ENCODE measurements at places on chromosomes 13 and 19.

DNA sequence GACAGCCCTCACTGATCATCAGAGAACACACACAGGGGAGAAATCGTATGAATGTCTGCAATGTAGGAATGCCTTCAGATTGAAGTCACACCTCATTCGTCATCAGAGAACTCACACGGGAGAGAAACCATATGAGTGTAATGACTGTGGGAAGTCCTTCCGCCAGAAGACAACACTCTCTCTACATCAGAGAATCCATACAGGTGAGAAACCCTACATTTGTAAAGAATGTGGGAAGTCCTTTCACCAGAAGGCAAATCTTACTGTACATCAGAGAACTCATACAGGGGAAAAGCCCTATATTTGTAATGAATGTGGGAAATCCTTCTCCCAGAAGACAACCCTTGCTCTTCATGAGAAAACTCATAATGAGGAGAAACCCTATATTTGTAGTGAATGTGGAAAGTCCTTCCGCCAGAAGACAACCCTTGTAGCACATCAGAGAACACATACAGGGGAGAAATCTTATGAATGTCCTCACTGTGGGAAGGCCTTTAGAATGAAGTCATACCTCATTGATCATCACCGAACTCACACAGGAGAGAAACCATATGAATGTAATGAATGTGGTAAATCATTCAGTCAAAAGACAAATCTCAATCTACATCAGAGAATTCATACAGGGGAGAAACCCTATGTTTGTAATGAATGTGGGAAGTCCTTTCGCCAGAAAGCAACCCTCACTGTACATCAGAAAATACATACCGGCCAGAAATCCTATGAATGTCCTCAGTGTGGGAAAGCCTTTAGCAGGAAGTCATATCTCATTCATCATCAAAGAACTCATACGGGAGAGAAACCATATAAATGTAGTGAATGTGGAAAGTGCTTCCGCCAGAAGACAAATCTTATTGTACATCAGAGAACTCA lies 32.5 kb downstream of the ZNF567 start:
- H3K4me1 ChIP-seq = no peaks in the 10 kb centered on the region
- H3K4me3 ChIP-seq = peak overlapping the region; percentile 18
- DNase-seq = no peak
- no peaks in the 10 kb centered on the region for H3K27me3 ChIP-seq
- no peak overlapping the region for H3K27ac ChIP-seq

DNA sequence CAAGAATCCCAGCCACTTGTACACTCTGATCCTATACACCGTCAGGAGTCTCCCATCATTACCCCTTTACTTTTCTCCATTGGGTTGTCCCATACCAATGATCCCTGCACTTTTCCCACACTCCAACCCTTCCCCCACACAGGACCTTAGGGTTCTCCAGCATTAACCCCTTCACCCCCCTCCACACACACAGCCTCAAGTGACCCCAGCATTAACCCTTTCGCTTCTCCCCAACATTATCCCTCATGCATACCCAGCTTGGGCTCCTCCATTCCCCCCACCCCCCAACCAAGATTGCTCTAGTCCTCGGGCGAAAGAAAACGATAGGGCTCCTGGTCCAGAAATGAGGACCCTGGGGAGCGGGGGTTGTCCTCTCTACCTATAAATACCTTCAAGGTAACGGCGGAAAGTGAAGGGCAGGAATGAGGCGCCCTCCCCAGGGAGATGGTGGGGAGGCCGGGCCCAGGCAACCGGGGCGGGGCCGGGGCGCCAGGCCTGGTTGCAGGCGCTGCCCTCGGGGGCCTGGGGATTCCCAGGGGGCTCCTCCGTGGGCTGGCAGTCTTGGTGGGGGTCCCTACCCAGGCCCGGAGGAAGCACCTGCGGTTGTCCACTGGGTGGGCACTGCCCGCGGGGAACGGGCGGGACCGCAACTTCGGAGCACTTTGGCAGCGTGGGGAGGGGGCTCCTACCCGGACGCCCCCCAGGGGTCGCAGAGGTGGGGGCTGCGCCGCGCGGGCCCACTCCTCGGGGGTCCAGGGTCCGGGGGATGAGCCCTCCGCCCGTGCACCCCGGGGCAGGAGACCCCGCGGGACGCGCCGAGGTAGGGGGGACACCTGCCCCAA lies 757 bp downstream of the WIZ start:
- no peak overlapping the region for H3K27ac ChIP-seq
- H3K4me1 ChIP-seq = peaks cover 4% of the 10 kb centered on the region
- peaks cover 16% of the 10 kb centered on the region for H3K36me3 ChIP-seq
- H3K4me3 ChIP-seq = no peak overlapping the region
- H3K27me3 ChIP-seq = no peaks in the 10 kb centered on the region

GRCh38 chr13:27997904-27998522 lies 9.5 kb upstream of the URAD start:
- no peak for DNase-seq
- H3K36me3 ChIP-seq = no peaks in the 10 kb centered on the region
- no peaks in the 10 kb centered on the region for H3K27me3 ChIP-seq
- no peak overlapping the region for H3K27ac ChIP-seq
- H3K4me3 ChIP-seq = no peak overlapping the region

DNA sequence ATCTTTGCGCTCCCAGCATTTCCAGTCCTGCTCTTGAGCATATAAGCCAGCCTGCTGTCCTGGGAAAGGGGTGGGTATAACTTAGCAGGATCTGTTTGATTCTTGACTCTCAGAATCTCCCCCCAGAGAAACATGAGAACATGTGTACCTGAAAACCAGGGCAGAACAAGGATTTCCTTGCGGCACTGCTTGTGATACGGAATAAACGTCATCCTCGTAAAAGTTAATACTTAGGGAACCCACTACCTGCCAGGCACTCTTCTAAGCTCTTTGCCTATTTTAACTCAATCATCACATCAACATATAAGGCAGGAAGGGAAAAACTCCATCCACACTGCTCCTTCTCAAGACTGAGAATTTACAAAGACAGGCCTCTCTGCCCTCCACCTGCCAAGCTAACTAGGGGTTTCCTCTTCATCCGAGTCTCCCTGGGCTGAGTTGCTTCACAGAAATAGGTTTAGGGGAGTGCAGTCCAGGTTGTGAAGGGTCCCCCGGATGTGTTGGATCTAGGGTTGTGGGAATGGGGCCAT lies 1.1 kb downstream of the ZNF653 start:
- DNase-seq = no peak
- H3K36me3 ChIP-seq = no peaks in the 10 kb centered on the region
- H3K4me3 ChIP-seq = peak overlapping the region; percentile 71
- peak overlapping the region; percentile 96 for H3K27ac ChIP-seq
- H3K27me3 ChIP-seq = no peaks in the 10 kb centered on the region
- peaks cover 11% of the 10 kb centered on the region for H3K4me1 ChIP-seq

DNA sequence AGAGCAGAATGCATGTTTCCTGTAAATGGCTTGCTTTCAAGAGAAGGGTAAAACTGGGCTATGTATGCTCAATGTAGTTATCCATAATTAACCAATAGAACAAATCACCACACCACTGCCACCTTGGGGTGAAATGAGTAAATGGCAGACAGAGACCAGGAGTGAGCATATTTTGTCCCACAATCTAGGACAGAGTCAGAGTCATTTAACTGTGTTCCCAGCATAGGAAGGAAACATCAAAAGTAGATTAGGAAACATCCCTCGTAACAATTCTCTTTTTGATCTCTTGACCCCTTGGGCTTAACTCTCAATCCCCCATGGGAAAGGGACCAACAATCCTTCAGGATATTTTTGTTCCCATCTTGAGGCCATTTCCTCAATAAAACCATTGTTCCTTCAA lies 224.8 kb downstream of the NHLRC3 start:
- H3K4me1 ChIP-seq = no peaks in the 10 kb centered on the region
- DNase-seq = no peak
- H3K27me3 ChIP-seq = no peaks in the 10 kb centered on the region
- H3K27ac ChIP-seq = no peak overlapping the region

GRCh38 chr13:77918391-77919245 lies at the start of gene EDNRB:
TSS of gene EDNRB (minus strand) at chr13:77918831. CDS start at chr13:77918573, 258 bp downstream.
- no peak within 1 kb of the TSS for H3K4me3 ChIP-seq
- DNase-seq = no peak
- H3K36me3 ChIP-seq = no peaks in the 10 kb centered on the region
- H3K4me1 ChIP-seq = no peaks in the 10 kb centered on the region

DNA sequence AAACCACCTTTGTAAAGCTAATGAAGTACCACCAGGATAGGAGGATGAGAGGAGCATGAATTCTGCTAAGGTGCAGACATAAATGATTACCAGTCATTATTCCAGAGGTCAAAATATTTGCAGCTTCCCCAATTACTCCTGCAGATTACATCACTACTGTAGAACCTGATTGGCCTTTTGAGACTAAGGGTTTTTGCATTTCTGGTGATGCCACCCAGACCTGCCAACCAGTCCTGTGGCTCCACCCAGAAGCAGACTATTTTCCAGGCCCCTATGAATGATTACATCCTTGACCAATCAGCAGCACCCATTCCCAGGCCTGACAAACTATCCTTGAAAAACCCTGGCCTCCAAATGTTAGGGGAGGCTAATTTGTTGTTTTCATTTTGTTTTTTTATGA lies 11.2 kb upstream of the KCNC3 start:
- H3K27ac ChIP-seq = no peak overlapping the region
- no peaks in the 10 kb centered on the region for H3K36me3 ChIP-seq
- no peaks in the 10 kb centered on the region for H3K4me1 ChIP-seq
- no peak overlapping the region for H3K4me3 ChIP-seq
- no peaks in the 10 kb centered on the region for H3K27me3 ChIP-seq

DNA sequence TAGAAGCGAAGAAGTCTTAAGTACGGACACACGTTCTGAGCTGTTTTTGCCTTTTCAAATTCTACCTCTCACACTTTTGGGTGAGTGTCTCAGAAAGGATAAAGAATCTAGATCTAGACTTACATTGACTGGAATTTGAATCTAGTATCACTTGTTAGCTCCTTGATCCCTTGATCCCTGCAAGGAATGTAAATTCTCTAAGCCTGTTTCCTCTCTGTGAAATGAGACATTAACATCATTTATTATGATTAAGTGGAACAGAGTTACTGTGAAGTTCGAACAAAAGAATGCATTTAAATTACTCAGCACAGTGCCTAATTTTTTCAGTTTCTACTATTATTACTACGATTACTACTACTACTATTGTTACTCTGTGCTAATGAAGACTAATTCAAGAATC lies 86.6 kb upstream of the POSTN start:
- no peaks in the 10 kb centered on the region for H3K27me3 ChIP-seq
- DNase-seq = no peak
- H3K27ac ChIP-seq = no peak overlapping the region
- H3K4me3 ChIP-seq = no peak overlapping the region
- H3K36me3 ChIP-seq = no peaks in the 10 kb centered on the region
- no peaks in the 10 kb centered on the region for H3K4me1 ChIP-seq

DNA sequence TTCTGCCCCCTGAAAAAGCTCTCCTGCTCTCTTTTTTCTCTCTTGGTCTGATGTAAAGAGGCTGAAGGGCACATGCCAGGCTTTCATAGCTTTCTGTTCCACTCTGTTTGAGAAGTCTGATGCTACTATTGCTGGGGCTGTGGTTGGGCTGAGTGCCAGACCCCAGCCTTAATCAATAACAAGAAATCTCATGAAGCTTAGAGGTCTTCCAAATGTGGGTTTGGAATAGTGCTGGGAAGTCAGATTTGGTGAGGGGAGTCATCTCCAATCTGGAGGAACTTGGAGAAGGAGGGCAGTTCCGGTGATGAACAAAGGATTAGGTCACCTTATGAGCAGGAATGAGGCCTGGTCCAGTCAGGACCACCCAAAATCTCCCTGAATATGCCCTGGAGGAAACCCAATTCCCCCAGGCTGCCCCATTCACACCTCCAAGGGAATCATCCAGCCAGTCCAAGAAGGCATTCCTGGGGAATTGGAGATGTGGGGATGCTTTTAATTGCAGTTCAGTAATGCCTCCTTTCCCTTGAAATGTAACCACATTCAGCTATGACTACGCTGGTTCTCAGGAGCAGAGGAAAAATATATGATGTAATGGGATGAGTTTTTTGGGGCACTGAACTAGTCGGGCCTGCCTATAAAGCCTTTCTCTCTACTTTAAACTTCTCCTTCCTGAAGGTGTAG lies 102.0 kb downstream of the STARD13 start:
- no peak overlapping the region for H3K27ac ChIP-seq
- no peaks in the 10 kb centered on the region for H3K27me3 ChIP-seq
- no peak overlapping the region for H3K4me3 ChIP-seq
- no peak for DNase-seq

GRCh38 chr13:57874530-57874929 lies 243.0 kb downstream of the PCDH17 start:
- H3K4me1 ChIP-seq = no peaks in the 10 kb centered on the region
- no peak overlapping the region for H3K27ac ChIP-seq
- H3K36me3 ChIP-seq = no peaks in the 10 kb centered on the region
- H3K27me3 ChIP-seq = no peaks in the 10 kb centered on the region

DNA sequence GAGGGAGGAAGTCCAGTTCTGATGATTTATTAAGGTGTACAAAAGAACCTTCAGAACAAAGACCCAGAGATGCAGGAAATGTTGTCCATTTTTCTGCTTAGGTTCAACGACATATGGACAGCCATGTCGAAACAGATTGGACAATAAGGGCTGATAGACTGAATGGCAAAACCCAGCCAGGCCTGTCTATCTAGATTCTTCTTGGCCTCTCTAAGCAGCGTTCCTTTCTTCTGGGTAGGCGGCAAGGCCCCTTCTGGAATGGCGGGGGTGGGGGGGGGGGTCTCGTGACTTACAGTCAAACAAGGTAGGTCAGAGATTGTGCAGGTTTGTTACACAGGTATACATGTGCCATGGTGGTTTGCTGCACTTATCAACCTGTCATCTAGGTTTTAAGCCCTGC lies 39.7 kb upstream of the PEPD start:
- H3K4me1 ChIP-seq = no peaks in the 10 kb centered on the region
- no peaks in the 10 kb centered on the region for H3K36me3 ChIP-seq
- no peaks in the 10 kb centered on the region for H3K27me3 ChIP-seq
- DNase-seq = no peak
- H3K27ac ChIP-seq = no peak overlapping the region

GRCh38 chr13:83666141-83666540 lies 216.1 kb downstream of the SLITRK1 start:
- H3K36me3 ChIP-seq = no peaks in the 10 kb centered on the region
- DNase-seq = no peak
- no peaks in the 10 kb centered on the region for H3K27me3 ChIP-seq
- no peak overlapping the region for H3K27ac ChIP-seq
- no peaks in the 10 kb centered on the region for H3K4me1 ChIP-seq

GRCh38 chr13:45256254-45256653 lies 55.4 kb upstream of the KCTD4 start:
- no peaks in the 10 kb centered on the region for H3K4me1 ChIP-seq
- H3K27ac ChIP-seq = no peak overlapping the region
- H3K4me3 ChIP-seq = no peak overlapping the region
- no peak for DNase-seq
- no peaks in the 10 kb centered on the region for H3K36me3 ChIP-seq
- H3K27me3 ChIP-seq = no peaks in the 10 kb centered on the region

- peak overlapping the region; percentile 45 for H3K4me3 ChIP-seq
- DNase-seq = peak; percentile 83
- peaks cover 22% of the 10 kb centered on the region for H3K27me3 ChIP-seq
These were observed 2.4 kb downstream of the GDF15 start for GRCh38 chr19:18388100-18388959.

DNA sequence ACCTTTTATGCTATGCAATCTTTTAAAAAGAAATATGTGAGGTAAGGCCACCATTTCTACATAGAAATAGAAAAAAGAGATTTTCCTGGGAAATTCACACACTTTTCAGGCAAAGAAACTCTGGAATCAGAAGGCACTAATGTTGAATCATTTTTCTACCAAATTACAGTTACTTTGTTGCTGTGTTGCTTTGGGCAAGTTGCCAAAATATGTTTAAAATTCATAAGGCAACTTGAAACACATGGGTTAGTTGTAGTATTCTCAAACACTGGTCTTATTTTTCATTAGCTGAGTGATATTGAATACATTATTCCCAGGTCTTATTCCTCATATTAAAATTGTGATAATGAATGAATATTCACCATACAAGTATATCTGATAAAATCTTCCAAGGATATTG lies 195.0 kb upstream of the SLITRK1 start:
- H3K27me3 ChIP-seq = no peaks in the 10 kb centered on the region
- H3K4me1 ChIP-seq = no peaks in the 10 kb centered on the region
- no peak overlapping the region for H3K27ac ChIP-seq
- no peak for DNase-seq
- H3K36me3 ChIP-seq = no peaks in the 10 kb centered on the region

Data from CD8-positive, alpha-beta memory T cell (primary cell).